ENCODE measurements at places on chromosomes 4 and X.

DNA sequence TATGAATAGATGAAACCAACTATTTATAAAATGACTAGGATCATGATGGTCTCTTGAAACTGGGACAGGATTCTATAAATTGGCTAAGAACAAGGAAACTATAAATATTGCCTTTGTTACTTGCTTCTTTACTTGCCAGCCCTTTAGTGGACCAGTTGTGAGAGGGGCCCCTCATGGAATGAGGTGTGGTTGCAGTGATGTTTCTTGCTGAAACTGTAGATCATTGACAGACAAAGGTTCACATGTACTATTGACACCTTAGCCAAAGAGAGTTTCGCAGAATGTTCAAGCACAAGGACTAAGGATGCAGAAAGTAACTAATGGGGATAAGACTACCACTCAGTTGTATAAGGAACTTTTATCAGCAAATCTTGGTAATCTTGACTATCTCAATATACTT is 135.0 kb upstream of the SMIM10 start:
- DNase-seq = no peak

- DNase-seq = no peak
Observed at GRCh38 chr4:159360549-159360948, 257.7 kb downstream of the RAPGEF2 start.

DNA sequence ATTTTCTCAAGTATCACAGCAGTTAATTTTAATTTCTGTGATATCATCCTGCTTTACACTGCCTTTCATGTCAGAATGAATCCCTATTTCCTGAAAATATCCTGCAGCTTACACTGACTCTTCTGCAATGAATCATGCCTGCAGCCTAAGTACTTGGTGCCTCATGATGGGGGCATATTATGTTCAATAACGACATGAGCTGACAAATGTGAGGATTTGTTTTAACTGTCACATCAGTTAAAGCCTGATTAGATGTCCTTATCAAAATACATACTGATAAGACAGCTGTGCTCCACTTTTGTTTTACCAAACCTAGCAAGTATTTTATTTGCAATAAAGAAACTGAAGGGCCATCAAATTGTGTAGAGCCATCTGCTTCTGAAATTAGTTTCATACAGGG is 359.9 kb upstream of the AGA start:
- DNase-seq = no peak

- no peak for DNase-seq
Observed at GRCh38 chr4:168998596-168998995, 11.5 kb downstream of the CBR4 start.

GRCh38 chr4:183286590-183287308 is 33.3 kb downstream of the CLDN22 start:
- DNase-seq = no peak

DNA sequence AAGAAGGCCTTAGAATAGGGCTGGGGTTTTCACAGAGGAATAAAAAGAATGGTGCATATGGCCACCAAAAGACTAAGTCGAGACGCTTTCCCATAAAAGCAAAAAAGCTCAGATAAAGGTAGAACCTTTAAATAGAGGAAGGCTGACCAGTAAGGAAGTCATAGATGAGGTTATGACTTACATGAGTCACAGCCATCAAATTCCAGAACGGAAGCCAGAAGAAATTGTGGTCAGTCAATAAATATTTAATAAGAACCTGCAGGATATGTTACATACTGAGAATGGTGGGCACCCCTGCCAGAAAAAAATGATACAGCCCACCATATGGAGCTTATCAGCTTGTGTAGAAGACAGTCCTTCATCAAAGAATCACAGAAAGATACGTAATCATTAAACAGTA is 120.1 kb downstream of the MANBA start:
- no peak for DNase-seq

DNA sequence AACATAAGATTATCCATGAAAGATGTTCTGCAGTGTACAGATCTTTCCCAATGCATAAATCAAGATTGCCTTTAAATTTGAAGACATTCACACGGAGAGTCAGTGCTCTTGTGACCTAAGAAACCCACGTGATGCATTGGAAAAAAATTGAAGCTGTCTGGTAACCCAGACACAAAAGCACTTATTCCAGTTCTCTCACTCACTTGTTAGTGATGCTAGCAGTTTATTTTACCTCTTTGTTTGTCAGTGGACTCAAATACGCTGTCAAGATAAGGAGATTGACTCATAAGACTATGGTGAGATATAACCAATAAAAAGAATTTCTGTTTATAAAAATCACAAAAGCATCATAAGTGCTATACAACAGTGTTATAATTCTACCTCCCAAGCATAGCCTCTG is 245.8 kb upstream of the SMIM31 start:
- no peak for DNase-seq

GRCh38 chrX:103716962-103717361 is 6.3 kb downstream of the TMEM31 start:
- DNase-seq = no peak

- DNase-seq = no peak
Observed at GRCh38 chrX:29690061-29690460, 525.3 kb upstream of the MAGEB2 start.

GRCh38 chrX:144586756-144587155 is 660.5 kb upstream of the SPANXN1 start:
- no peak for DNase-seq

- no peak for DNase-seq
Observed at GRCh38 chrX:30533266-30533665, 44.3 kb downstream of the TASL start.

- no peak for DNase-seq
Observed at GRCh38 chr4:171288816-171289432, 524.3 kb upstream of the GALNTL6 start.

DNA sequence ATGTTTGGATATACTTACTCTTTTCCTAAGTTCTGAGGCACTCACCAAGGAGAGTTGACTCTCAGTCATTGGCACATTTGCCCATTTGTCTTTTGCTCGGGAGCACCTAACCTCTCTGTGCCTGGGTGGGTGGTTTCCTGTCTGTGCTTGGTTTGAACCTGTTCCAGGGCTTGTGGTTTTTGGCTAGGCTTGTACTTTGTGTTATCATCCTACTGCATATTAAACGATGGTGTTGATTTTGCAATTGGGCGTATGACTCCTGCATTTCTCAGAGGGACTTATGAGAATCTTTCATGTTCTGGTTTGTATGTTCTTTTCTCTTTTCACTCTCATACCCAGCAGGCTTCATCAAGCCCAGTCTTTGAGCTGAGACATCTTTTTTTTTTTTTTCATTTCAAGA is 161.7 kb downstream of the BTC start:
- DNase-seq = no peak

DNA sequence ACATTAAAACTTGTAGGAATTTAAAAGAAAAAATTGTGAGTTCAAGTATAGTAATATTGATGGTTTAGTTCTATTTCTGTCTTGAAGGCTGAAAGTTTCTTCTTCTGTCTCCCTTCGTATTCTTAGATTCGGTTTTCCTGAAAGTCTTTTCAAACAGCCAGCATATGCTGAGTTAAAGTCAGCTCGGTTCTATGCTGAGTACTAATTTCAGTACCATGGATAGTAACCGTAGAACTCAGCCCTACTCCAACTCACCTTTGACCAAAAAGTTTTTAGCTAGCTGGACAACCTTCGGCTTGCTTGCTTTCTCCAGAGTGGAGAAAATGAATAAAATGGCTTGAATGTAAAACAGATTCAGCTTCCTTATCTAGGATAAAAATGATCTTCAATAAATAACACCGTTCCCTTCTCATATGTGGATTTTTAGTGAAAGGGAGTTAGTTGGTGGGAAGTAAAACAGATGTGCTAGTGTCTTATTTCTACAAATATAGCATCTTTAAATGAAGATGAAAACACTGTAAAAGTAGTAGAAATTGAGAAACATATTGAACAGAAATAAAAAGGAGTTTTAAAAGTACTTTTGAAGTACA is 5.2 kb downstream of the POU4F2 start:
- DNase-seq = no peak

DNA sequence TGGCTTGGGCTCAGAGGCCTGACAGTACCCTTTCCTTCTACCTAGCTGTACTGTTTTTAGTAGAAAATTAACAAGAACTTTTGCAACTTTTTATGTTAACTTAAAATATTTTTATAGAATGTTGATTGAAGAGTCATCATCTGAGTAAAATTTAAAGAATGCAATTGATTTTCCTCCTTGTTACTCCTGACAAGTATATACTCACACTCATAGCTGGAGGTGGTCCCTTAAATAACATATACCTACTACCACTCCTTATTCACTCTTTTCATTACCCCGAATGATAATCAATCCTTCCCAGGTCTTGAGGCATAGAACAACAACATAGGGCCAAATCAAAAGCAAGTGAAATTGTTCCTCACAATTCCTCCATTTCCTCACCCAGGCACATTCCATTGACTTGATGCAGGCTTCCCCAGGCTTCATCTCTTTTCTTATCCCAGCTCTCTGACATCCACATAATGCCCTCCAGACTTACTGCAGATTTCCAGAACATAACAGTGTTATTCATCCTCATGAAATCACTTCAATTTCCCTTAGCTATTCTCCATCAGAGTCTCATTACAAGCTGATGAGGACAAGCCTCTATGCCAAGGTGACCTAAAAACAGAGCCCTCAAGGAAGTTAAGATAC is 73.2 kb upstream of the ANXA10 start:
- DNase-seq = no peak

- no peak for DNase-seq
Observed at GRCh38 chr4:991451-992296, 1.5 kb downstream of the SLC26A1 start.

DNA sequence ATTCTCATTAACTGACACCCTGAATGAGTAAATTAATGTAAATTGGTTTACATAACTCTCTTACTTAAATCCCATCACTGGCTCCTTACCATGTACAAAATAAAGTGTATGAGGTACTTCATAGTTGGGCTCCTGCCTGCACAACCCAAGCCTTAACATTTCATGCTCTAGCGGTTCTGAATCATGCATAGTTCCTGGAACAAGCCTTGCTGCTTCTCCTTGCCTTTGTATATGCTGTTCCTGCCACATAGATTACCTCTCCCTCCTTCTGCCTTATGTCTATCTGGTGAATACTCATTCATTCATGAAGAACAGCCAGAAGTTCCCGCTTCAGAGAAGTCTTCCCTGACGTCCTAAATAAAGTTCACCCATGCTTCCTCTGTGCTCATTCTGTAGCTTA is 594.7 kb downstream of the SMARCA1 start:
- DNase-seq = no peak

DNA sequence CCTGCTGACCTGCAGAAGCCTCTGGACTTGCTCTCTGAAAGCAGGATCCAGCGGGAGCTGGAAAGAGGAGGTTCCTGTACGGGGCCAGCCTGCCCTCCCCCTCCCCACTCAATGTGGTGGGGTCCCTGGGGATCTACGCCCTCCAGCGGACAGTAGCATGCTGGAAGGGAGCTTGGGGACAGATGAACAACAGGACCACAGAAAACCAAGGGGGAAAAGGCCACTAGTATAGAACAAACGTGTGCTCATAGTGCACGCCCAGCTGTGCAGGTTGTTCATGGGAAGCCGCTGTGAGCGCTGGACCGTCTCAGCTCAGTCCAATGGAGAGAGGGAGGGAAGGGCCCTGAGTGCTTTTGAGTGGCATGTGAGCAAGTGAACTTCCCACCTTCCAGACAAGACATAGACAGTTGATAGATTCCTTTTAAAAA is 15.8 kb downstream of the HMX1 start:
- DNase-seq = no peak

- no peak for DNase-seq
Observed at GRCh38 chrX:15158736-15159406, 111.0 kb downstream of the ASB9 start.

GRCh38 chr4:15201782-15202181 is 199.5 kb downstream of the CPEB2 start:
- DNase-seq = no peak

Data from activated T-helper 1 cell treated with anti-CD3 and anti-CD28 coated beads, Interleukin-2, amount 50 U/mL, for 16 hours (primary cell).